Stimulated activated CD8-positive, alpha-beta memory T cell treated with anti-CD3 and anti-CD28 coated beads, Interleukin-2, amount 100 ng/mL, for 48 hours (primary cell): ENCODE measurements at places on chromosomes 11 and 22.

GRCh38 chr22:26684168-26684567 is 26.8 kb downstream of the MIAT start:
- DNase-seq, result no peak

DNA sequence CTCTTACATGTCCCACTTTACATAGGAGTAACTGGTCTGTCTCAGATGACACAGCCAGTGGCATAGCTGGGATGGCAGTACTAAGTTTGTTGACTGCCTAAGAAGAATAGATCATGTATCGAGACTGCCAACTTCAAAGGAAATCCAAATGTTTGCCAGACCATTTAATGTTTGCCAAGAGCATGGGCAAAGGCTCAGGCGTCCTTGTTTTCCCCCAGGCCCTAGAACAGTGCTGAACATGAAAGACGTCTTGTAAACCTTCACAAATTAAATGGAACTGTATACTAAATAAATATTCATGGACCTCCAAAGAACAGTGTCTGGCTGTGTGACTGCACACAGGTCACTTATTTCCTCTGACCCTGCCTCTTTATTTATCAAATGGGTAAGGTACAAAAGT is 234.7 kb upstream of the CCDC90B start:
- no peak for DNase-seq

DNA sequence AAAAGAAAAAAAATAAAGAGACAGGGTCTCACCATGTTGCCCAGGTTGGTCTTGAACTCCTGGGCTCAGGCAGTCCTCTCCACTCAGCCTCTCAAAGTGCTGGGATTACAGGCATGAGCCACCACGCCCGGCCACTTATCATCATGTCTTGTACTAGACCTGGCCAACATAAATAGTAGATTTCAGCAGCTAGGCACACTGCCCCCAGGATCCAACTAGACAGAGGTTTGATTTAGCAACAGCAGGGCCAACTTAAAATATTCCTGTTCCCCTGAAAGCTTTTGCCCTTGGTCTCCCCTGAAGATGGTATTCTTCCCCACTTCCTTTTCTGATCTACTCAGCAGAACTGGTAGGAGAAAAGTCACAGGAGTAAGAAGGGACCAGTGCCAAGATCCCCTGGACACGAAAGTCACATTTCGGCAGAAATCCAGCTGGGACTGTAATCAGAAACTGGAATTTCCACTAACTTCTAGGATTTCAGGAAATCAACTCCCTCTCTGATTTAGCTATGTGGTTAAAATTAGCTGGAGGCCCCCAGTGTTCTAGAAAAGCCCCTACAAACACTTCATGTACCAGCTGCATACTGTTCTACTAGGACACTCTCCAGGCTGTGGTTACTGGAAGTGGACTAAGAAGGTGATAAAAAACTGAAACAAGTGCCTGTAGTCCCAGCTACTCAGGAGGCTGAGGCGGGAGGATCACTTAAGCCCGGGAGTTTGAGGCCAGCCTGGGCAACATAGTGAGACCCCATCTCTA is 8.9 kb upstream of the PPP2R1B start:
- DNase-seq, result no peak

DNA sequence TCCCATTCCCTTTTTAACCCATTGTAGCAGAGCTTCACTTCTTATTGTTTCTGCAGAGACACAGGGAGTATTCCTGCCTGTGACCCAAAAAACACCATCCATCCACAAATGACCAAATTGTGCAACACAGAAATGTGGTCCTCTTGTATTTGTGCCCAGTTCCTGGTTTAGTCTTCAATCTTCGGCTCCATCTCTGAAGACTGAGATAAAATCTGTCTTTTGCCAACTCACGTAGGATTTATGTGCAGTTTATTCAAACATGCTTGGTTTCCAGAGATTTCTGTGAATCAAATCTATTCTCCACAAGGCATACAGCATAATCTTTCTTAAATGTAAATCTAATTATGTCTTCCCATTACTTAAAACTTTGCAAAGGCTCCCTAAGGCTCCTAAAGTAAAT is 307.0 kb downstream of the AASDHPPT start:
- no peak for DNase-seq

- DNase-seq, result no peak
These were observed 136.4 kb downstream of the NECTIN1 start for GRCh38 chr11:119592642-119593041.

DNA sequence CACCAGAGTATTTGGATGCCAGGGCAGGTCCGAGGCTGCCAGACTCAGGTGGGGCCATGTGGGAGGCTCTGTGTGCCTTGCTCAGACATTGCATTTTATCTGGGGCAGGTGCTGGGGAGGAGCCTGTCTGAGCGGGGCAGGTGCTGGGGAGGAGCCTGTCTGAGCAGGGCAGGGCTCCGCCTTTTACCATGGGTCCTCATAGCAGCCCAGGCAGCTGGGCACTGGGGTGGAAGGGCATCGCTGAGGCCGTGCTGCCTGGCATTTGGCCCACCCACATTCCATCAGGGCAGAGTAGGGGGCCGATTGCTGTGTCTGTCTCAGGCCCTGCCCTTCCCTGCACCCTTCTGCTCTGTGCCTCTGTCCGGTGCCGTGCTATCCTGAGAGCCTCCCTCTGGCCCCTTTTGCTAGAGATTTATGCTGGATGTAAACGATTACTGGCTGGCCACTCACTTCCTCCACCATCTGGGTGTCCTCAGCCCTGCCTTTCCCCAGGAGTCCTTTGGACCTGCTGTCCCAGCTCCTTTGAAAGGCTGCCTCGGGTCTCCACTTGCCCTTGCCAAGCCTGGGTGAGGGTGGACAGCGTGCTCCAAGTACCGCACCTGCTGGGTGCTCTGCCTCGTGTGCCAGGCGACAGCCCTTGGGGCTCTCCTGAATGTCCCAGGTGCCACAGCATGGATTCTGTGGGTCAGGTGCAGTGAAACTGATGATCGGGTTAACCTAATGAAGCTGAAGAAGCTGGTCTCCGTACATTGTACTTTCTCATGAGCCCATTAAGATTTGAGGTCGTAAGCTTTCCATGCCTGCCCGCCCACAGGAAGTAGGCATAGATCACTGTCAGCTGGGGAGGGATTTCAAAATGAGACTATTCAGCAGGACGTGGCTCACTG is 281.6 kb downstream of the TBC1D22A start:
- DNase-seq, result no peak

GRCh38 chr11:106197438-106197837 is 120.0 kb downstream of the AASDHPPT start:
- DNase-seq, result no peak

- no peak for DNase-seq
These were observed 70.4 kb downstream of the GGTLC2 start for GRCh38 chr22:22714600-22715335.

DNA sequence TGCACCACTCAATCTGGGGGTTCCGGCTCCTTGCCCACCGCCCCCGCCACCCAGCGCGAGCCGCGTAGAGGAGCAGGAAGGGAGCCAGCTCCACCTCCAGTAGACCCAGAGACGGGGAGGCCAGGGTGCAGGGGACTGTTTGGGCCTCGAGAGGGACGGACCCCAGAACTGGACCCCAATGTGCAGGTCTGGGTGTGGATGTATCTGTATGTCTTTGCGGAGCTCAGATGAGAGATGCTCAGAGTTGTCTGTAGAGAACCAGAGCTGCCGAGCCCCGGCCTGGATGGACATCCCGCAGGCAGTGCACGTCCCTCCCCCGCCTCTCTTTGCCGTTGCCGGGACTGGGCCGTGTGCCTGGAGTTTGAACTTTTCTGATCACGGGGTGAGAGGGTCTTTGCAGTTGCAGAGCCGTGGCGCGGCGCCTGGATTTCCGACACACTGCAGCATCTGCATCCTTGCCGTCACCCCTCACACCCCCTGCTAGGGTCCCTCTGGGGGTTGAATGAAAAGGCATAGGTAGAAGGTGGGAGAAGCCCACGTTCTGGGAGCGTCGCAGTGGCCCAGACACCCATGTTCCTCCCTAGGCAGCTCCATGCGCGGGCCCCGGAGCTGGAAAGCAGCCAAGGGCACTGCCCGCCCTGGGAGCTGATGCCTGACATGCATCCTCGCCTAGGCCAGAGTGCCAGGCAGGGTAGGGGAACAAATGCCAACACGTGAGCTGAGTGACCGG is 105.2 kb downstream of the KCNQ1 start:
- DNase-seq, result no peak

DNA sequence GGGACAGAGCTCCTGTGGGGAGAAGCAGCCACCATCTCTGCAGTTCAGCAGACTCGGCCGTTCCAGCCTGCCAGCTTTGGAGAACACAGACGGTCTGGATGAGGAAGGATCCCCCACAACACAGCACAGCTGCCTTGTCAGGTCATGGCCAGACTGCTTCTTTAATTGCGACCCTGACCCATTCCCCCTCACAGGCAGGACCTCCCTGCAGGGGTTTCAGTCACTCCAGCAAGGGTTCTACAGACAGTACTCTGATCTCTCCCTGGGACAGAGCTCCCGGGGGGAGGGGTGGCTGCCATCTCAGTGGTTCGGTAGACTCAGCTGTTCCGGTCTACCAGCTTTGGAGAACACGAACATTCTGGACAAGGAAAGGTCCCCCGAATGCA is 173.5 kb downstream of the TTC28 start:
- no peak for DNase-seq

- DNase-seq, result no peak
These were observed 25.5 kb downstream of the KCNJ1 start for GRCh38 chr11:128841461-128842072.

- no peak for DNase-seq
These were observed 82.6 kb downstream of the PARVA start for GRCh38 chr11:12459865-12460444.

GRCh38 chr11:48041877-48042695 is 61.7 kb downstream of the PTPRJ start:
- no peak for DNase-seq

DNA sequence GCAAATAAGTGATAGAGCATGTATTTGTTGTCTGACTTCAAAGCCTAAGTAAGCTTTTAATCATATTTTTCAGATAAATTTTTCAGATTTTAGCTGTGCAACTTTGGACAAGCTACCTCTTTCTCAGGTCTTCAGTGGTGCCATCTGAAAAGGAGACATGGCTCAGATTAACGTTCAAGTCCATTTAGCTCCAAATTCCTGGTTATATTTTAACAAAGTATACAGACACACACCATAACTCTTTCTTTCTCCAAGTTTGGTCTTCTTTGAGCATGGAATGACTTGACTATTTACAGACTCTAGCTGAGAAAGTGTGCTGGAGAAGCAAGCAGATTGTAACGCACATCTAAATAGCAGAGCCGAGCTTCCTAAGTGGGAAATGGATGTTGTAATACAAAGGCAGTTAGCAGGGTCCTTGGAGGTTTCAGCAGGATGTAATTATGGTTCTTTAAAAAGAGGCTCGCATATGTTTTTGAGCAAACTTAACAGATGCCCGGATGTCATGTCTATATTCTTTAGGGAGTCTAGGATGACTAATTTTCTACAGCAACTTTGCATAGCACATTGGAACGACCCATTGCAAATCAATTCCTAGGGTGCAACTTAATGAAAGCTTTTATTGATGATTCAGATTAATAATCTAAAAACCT is 128.1 kb upstream of the E2F8 start:
- no peak for DNase-seq

GRCh38 chr11:119700536-119701346 is 28.3 kb downstream of the NECTIN1 start:
- DNase-seq, result no peak

GRCh38 chr11:111954154-111954553 is 17.0 kb downstream of the DIXDC1 start:
- no peak for DNase-seq

DNA sequence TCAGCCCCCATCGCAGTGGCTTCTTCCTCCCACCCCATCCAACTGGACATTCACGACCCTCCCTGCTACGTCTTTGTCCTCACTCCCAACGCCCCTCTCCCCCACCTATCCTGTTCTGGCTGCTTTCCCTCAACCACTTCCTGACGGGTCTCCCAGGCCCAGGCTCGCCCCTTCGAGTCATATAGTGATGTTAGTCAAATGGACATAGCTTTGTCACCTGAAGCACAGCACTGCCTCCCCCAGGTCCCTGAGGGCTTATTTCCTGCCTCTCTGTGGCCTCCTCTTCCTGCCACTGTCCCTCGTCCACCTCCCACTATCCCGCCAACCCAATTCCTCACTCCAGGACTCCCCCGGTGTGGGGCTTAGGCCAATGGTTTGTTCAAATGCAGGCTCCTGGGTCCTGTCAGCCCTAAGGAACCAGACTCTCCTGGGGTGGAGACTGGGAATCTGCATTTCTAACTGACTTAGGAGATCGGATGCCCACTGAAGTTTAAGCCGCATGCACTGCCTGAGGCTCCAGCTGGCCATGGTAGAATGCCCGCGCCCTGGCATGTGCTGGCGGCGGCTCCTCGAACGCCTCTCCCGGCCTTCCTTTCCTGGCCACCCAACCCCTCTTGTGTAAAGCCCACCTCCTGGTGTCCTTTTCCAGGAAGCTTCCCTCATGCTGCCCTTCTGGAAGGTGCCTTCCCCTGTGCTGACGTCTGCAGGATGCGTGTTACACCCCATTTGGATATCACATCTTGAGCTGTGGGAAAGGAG is 18.3 kb downstream of the SUN2 start:
- DNase-seq, result no peak

GRCh38 chr11:135043434-135043833 is 631.4 kb upstream of the B3GAT1 start:
- DNase-seq, result no peak

GRCh38 chr11:64135711-64136110 is 30.2 kb downstream of the MACROD1 start:
- no peak for DNase-seq

GRCh38 chr11:103050351-103050750 is 41.6 kb downstream of the DCUN1D5 start:
- DNase-seq, result no peak

DNA sequence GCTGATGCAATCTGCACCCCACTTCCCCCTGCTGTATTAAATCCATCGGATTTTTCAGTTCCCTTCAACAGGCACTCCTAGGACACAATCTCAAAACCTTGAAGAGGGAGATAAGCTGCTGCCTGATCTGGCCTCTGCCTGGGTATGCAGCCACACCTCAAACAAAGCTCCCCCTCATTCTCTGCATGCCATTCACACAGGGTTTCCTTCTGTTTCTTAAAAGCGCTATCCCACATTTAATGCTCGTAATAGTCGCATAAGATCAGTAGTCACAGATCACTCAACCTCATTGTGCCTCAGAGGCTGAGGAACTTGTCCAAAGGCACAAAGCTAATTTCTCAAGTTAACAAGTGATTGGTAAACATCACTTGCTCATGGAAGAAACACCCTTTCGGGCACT is 34.0 kb downstream of the UQCR10 start:
- no peak for DNase-seq

GRCh38 chr11:36469063-36469462 is 41.0 kb downstream of the TRAF6 start:
- no peak for DNase-seq

- no peak for DNase-seq
These were observed 116.4 kb downstream of the ZNF280B start for GRCh38 chr22:22392131-22392530.

- no peak for DNase-seq
These were observed 48.0 kb downstream of the KDM2A start for GRCh38 chr11:67167091-67167490.

- DNase-seq, result no peak
These were observed 66.4 kb downstream of the ZNRF3 start for GRCh38 chr22:28949788-28950187.

- DNase-seq, result no peak
These were observed 32.1 kb upstream of the ABCC8 start for GRCh38 chr11:17508791-17509190.

- no peak for DNase-seq
These were observed 1291.0 kb downstream of the LRRC4C start for GRCh38 chr11:40168414-40168813.

- DNase-seq, result no peak
These were observed 443.9 kb downstream of the MIAT start for GRCh38 chr22:27101288-27101687.

GRCh38 chr11:28834877-28835276 is 726.7 kb downstream of the METTL15 start:
- no peak for DNase-seq

- no peak for DNase-seq
These were observed 176.1 kb downstream of the DBX1 start for GRCh38 chr11:19984048-19984742.
